ENCODE measurements at places on chromosomes 7 and 10.
A peak's percentile ranks its signal among the peaks of the same experiment; 100 is the strongest.

DNA sequence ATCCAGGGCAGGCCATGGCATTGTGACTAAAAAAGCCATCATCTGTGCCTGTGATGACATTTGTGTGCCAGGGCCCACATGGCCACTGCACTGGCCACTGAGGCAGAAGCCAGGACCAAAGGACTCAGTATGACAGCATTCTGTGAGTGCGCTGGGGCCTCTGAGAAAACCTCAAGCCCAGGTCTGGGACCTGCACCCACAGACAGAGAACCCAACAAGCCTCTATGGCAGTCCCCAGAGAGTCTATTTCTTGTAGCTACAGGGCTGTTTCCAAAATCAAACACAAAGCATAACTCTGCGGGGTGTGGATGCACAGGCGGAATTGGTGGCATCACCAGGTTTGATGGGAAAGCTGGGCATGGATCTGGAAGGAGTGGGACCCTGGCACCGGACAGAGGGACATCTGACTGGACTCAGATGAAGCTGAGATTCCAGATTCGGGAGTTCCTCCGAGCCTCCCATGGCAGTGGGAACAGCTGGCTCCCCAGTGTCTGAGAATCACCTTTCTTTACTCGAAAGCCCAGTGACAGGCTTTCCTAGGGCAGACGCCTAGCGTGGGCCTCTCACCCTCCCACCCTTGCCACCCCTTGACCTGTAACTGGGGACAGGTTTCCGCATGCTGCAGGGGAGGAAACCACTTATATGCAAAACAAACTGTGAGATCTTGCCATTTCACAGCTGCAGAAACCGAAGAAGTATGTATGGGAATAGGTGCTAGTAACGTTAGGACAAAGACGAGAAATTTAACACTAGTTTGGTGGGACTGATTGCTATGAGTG, 70.6 kb upstream of the RHEB start:
- DNase-seq, result no peak

GRCh38 chr7:20351901-20352300, 21.2 kb downstream of the ITGB8 start:
- DNase-seq, result no peak

GRCh38 chr7:46485481-46486065, 564.5 kb upstream of the IGFBP3 start:
- no peak for DNase-seq

GRCh38 chr7:111098926-111099250, 8.0 kb downstream of the LRRN3 start:
- DNase-seq, result no peak

DNA sequence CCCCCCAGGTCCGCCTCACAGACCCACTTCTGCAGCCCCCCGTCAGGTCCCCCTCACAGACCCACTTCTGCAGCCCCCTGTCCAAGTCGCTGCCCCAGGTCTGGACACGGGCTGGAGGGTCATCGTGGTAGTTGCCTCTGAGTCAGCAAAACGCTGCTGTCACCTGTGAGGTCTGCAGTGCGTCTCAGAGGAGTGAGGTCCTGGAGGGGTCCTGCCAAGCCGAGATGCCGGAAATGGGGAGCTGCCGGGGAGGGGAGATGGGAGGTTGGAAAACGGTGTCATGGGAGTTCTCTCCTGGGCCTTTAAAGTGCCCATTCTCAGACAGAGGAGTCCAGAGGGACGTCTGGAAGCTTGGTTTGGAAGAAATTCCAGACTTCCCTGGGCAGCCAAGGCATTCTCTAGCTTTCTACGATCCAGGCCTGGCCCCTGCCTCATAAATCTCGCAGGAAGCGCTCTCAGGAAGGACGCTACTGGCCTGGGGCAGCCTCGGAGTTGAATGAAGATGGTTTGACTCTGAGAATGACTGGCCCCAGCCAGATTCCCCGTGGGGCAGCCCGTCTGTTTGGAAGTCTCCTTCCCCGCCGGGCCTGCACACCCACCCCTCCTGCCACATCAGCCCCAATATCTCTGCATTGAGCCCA, 38.7 kb downstream of the CALML3 start:
- DNase-seq, result no peak

DNA sequence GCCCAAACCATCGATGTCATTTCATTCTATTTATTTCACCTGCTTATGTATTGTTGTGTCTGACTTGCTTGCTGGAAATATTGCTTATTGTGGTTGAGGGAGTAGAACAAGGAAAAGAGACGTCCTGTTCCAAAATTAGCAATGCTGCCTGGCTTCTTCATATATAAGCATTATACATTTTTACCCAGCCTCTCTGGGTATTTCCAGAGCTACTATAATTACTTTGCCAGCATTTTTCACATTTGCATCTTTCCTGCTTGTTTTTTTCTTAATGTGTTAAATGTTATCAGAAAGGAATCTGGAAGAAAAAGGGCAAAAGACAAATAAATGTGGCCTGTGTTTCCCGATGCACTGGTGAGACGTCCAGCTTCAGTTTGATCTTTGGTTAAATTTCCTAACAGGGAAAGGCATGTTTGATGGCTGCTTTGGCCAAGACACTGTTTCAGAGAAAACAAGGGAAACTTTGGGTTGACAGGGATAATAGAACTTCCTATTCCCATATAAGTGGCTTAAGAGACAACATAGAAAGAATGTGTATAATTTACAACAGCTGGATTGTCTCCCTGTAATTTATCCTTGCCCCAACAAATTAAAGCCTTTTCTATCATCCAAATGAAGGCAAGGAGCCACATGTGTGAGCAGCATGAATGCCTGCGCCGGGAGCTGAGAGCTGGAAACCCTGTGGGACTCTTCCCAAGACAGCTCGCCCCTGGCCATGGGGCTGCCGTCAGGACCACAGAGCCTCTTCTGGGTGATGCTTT, 671.1 kb upstream of the CELF2 start:
- no peak for DNase-seq

- DNase-seq, result no peak
These were observed 14.1 kb downstream of the SH2B2 start for GRCh38 chr7:102300643-102301221.

DNA sequence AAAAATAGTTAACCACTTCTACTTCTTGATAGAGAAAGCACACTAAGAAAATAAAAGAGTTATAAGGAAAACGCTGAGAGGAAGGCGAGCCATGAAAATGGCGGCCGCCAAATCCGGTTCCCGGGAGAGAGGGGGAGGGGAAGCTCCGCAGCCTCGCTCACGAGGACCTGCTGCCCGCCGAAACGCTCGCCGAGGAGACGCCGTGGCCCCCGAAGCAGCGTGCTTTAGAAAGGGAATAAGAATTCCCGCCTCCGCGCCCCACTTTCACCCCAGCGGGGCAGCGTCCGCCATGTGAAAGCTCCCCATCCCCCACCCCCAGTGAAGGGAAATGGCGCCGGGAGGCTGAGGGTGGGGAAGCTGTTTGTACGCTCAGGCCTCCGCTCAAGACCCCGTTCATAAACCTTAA, 505 bp downstream of the HNRNPA2B1 start:
- peak; percentile 57 for DNase-seq

- no peak for DNase-seq
These were observed 34.0 kb downstream of the ZNF438 start for GRCh38 chr10:30997536-30998235.

DNA sequence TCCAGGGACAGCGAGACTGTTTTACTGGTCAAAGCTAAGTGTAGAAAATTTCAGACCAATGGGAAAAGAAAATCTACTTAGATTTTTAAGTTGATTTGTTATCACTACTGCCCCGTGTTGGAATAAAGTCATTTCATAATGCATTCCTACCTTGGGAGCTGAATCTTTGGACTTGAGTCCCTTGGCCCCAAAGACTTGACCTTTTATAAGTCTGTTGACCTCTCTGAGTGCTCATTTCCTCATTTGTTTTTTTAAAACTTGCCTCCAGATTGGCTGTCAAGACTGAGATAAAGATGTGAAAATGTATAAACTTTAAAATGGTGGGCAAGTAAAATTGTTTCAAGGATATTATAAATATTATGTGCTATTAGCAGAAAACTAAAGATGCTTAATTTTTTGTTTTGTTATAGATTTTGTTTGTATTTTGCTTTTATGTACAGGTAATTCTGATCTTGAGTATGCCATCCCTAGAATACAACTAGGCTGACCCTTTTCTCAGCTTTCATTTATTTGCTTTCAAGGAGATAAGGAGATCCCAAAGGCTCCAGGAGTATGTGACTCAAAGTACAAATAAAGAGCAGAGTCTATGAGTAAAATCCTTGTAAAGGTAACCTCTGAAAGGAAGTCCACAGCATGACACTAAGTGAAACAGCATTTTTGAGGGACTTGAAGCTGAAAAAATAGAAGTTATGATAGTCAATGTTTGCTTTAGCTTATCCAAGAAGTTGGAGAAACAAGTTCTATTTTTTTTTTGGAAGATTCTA, 54.6 kb downstream of the TMEM26 start:
- DNase-seq, result no peak

- no peak for DNase-seq
These were observed 170.8 kb downstream of the DNAJC1 start for GRCh38 chr10:21832821-21833130.

- DNase-seq, result no peak
These were observed 511.9 kb upstream of the ZMIZ1 start for GRCh38 chr10:78556705-78557432.

GRCh38 chr7:17996442-17997223, 31.0 kb downstream of the PRPS1L1 start:
- no peak for DNase-seq

GRCh38 chr7:146804620-146805019, 688.0 kb downstream of the CNTNAP2 start:
- DNase-seq, result no peak

GRCh38 chr10:26044141-26044749, 110.2 kb downstream of the MYO3A start:
- no peak for DNase-seq
